ENCODE measurements at places on chromosomes 4 and X.

GRCh38 chr4:156865451-156865850 is 106.1 kb downstream of the PDGFC start:
- no peak for DNase-seq

- no peak for DNase-seq
These were observed at the start of gene SMARCA1 for GRCh38 chrX:129523079-129523911. SMARCA1 (minus strand) TSS chrX:129523490; CDS start chrX:129523370, 120 bp downstream.

DNA sequence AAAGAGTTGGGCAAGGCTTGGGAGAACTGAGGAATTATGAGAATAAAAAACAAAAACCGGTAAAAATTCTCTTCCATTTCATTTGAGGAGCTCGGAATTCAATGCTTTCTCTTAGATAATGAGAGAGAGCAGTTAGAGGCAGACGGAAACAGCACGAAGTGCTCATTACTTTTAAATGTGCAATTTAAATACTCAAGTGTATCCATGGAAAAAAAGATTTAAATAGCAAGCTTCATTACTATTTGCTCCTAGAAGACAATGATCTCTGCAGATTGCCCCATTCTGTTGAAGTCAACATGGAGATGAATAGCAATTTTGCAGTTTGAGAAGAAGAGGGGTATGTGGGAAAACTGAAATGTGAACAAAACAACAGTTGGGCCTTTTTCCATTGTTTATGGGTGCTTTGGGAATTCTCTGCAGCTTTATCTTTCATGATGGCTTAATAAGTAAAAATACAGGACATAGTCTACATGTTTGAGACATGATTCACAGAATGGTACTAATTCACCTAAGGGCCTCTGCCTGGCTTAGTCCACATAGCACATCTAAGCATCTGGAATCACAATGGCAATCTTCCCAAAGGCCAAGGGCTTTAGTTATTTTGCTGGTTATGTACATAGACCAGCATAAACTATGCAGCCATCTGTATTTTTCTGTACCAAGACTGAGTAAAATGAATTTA is 512.7 kb upstream of the FAT1 start:
- no peak for DNase-seq

DNA sequence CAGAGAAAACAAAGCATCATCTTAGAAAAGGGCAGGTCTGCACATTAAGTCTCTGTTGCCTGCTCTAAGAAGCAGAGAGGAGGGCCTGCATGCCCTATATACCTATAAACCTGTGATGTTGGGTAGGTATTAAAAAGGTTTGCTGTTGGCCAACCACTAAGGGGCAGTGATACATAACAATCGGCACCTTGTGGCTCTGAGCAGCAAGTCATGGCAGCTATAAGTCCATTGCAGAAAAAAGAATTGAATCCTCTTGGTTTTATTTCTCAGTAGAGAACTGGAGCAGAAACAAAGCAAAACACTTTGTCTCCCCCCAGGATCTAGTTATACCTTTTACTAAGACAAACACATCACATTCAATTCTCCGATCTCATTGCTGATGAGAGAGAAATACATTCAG is 1364.4 kb downstream of the STIM2 start:
- no peak for DNase-seq

DNA sequence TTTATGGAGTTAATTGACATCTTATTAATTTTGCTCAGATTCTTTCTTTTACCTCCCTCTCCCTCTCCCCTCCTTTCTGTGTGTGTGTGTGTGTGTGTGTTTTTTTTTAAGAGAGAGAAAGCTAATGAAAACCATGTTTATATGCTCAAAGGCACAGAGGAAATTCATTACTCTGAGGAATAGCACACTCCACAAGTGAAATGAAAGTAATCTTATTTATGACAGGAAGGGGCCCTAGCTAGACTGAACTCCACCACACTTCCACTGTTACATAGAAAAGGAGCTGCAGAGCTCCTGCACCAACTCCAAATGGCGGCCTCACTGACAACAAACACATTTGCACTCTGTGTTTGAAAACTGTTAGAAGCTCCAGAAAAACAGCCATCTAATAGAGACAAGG is 150.6 kb downstream of the RASL11B start:
- DNase-seq: no peak

GRCh38 chr4:15868826-15869413 is 69.6 kb downstream of the FGFBP1 start:
- DNase-seq: no peak

DNA sequence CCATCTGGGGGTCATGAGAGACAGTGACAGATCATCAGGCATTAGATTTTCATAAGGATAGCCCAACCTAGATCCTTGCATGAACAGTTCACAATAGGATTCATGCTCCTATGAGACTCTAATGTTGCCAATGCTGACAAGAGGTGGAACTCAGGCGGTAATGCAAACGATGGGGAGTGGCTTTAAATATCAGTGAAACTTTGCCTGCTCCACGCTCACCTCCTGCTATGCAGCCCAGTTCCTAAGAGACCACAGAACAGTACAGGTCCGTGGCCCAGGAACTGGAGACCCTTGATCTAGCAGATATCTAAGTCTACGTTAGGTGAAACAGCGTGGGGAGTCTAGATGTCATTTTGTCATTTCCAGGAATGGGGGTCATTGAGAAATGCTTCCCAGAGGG is 165.7 kb downstream of the OR13H1 start:
- no peak for DNase-seq

GRCh38 chrX:96820935-96821334 is 62.8 kb upstream of the RPA4 start:
- no peak for DNase-seq

DNA sequence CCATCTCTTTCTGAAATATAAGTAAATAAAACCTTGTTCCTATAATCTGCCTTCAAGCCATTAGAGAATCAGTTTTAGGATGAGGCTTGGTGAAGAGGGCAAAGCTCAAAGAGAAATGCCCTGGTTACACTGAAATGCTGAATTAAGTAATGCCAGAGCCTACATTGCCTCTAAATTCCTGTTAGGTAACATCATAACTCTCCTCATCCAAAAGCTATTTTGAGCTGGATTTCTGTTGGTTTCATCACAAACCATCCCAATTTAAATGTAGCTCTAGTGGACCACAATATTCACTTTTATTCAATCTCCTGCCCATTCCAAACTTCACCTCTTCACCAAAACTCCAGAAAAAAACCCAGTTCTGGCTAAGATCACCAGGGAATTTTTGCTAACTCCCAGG is 1319.7 kb upstream of the TENM3 start:
- DNase-seq: no peak

DNA sequence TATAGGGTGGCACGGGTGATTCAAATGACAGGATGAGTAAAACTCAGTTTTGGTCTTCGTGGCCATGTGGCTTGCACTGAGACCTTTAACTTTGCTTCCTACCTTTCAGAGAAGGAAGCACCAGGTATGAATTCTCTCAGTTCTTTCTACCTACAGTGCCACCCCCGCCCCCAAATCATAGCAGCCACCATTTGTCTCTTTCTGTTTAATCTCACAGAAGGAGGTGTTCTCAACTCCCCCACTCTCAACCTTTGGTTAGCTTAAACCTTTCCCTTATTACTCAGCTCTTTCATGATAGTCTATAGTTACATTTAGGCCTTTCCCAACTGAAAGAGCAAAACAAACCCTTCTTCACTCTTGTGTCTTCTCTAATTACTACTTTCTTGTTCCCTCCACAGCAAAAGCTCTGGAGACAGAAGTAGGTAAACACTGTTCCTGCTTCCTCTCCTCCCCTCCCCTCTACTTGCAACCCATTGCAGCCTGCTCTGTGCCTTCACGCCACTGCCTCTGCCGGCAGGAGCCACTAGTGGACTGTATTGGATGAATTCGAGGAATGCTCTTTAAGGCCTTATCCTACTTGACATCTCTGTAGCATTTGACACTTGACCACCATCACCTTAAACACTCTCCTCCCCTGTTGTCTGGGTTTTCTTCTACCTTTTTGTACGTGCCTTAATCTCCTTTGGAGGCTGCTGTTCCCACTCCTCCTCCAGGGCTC is 123.7 kb downstream of the AFF1 start:
- DNase-seq: peak; percentile 41

DNA sequence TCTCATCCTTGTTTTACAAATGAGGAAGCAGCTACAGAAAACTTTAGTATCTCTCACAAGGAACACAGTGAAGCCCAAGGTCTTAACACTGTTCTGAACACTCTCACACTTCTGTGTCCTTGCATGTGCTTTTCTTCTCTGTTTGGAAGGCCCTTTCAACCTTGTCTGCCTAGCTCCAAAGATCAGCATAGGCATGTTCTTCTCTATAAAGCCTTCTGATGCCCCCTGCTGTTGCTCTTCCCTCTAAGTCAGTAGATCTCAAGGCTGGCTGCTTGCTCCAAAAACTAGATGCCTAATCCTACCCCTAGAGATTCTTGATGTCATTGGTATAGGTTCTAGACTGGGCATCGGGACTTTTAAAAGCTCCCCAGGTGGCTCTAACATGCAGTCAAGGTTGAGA is 5.9 kb downstream of the APOO start:
- peak; percentile 15 for DNase-seq

DNA sequence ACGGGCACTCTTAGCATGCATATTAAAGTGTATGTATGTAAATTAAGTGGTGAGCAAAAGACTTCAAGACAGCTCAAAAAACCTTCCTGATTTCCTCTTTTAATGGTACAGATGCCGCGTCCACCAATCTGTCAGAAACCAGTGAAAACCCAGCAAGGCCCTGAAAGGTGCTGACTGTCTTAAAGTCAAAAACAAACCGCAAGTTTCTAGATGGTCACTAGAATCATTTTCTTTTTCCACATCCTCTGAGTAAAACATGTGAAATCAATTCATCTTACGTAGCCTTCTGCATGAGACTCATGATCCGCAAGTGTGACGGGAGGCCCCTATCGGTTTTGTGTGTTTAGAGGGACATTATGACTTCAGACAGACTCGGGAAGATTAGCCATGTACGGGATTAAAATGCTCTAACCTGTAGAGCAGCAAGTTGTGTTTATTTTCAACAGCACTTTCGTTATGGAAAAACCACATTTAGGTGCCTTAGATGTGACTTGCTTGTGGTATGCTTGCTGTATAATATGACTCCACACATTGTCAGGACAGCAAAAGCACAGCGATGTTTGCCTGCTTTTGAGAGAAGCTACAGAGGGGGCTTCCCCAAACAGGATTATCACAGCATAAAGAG is 88.2 kb upstream of the STS start:
- no peak for DNase-seq

GRCh38 chr4:103429283-103429682 is 231.1 kb upstream of the CENPE start:
- no peak for DNase-seq

DNA sequence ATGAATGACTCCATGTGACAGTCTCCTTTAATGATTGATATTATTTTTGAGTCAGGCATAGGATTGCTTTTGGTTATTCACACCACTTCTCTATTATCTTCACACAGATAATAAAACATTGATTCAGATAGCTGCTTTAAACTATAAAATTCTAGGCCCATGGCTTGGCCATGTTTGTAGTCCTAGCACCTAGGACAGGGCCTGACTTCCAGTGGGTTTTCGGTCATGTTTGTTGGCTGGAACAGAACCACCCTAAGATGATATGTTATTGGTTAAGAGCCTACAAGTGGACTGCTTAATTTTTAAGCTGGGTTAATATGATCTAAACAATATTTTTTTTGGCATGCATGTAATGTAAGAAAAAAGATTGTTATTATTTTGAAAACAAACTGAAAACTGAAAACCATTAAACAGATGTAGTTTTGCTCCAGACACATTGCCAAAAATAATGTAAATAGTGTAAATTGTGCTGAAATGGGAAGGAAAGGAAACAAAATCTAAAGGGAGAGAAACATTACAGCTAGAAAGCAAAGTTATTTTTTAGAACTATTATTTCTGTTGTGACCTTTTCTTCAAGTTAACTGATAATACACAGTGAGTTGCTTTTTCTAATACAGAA is 98.0 kb downstream of the FRAS1 start:
- no peak for DNase-seq

DNA sequence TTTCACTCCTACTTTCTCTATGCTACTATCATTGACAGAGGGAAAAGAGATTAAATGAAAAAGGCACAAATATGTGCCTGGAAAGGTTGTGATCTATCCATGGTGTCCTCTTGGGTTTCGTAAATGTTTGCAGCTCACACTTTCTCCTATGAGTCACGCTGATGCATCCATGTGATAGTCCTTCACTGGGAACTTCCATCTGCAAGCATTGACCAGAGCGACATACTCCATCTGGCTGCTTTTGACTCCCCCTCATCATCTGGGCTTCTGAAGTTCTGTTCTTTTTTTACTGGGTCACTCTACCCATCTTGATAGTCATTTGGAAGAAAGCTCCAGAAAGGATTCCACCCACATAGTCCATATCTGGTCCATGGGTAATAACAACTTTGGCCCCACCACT is 84.7 kb upstream of the NDST3 start:
- DNase-seq: no peak

- DNase-seq: no peak
These were observed 28.3 kb downstream of the NBDY start for GRCh38 chrX:56757327-56757726.

GRCh38 chr4:155040031-155040430 is 168.4 kb upstream of the NPY2R start:
- no peak for DNase-seq

GRCh38 chrX:110755611-110756010 is 40.0 kb downstream of the CHRDL1 start:
- DNase-seq: no peak

DNA sequence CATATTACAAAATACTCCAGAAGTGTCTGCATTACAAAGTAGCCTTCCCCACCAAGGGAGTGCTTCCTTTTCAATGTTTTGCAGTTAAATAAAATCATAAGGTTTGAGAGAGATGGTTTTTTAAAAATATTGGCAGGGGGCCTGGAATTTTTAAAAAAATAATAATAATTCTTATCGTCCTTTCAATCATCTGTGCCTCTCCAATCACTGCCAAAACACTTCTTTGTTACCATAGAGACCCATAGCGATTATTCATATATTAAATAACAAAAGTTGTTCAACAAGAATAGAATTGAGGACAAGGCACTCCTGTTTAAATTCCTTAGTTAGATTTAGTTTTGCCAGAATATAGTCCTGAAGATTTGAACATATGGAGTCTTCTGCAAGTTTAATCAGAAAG is 203.1 kb downstream of the FAT4 start:
- no peak for DNase-seq

DNA sequence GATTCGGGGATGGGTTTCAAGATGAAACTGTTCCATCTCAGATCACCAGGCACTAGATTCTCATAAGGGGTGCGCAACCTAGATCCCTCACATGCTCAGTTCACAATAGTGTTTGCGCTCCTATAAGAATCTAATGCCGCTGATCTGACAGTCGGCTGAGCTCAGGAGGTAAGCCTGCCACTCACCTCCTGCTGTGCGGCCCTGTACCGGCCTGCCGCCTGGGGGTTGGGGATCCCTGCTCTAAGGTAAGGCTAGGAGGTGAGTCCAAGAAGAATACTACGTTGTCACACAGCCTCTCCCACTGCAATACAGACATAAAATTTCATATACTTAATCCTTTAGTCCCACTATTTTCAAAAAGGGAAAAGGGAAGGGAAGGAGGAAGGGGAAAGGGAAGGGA is 213.4 kb upstream of the HCCS start:
- no peak for DNase-seq

DNA sequence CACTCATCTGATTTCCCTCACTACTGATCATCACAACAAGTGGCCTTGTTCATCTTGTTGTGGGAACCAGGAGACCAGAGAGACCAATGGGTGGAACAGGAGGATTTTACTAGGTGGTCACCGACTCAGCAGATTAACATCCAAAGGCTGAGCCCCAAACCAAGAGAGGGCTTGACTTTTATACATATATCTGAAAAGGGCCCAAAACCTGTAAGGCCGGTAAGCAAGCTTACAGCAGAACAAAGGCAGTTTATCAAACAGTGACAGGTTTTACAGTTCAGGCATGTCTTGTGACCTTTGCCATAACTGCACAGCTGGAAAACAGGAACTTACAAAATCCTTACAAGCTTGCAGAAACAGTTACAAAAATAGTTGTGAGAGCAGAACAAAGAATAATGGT is 195.9 kb downstream of the OR13H1 start:
- DNase-seq: no peak
